Activated CD4-positive, alpha-beta memory T cell treated with anti-CD3 and anti-CD28 coated beads for 36 hours (primary cell): ENCODE measurements at places on chromosomes 7 and 10.
A peak's percentile ranks its signal among the peaks of the same experiment; 100 is the strongest.

DNA sequence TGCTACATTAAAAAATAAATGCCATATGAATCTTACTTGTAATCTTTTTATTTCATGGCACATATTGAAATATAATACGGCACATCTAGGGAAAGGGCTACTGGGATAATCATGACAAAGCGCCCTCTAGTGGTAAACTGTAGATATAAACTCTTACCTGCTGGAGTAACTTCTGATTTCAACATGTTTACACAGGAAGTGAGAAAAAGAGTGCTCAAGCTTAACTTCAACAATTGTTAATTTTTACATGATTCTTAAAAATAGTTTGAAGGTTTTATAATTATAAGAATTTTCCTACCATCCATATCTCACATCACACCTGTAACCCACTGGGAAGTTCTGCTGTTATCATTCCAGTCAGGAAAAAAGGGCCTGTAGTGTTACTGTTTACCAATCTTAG is 2.0 kb upstream of the HEPACAM2 start:
- no peak for DNase-seq

DNA sequence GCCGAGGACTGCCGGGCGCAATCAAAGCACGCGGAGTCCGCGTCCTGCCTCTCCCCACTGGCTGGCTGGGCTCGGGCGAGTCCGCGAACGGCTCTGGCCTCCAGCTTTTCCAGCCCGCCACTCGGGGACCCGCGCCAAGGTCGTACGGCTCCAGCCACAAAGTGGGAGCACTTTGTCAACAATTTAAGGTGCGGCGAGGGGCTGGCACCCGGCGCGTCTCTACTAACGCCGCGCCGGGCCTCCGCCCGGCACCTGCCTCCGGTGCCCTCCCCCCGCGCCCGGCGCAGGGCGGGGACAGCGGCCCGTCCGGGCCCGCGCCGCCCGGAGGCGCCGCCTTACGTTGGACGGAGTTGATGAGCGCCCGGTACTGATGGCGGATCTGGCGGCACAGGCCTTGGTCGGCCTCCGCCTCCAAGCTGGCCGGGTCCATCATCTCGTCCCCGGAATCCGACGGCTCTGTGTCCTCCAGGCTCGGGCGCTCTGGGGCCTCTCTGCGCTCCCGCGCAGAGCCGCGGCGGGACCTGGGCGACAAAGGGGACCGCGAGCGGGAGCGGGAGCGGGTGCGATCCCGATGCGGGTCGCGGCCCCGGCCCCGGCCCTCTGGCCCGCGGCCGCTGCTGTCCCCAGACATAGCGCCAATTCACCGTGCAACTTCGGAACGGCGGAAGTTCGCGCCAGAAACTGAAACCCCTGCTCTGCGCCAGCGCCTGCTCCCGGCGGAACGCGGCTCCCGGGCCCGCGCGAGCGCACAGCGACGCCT is at the start of gene NSMCE4A:
NSMCE4A (minus strand) TSS at position 683 of the 760 bp plus-strand sequence; CDS start at position 631, 52 bp downstream.
- DNase-seq: peak; percentile 78

DNA sequence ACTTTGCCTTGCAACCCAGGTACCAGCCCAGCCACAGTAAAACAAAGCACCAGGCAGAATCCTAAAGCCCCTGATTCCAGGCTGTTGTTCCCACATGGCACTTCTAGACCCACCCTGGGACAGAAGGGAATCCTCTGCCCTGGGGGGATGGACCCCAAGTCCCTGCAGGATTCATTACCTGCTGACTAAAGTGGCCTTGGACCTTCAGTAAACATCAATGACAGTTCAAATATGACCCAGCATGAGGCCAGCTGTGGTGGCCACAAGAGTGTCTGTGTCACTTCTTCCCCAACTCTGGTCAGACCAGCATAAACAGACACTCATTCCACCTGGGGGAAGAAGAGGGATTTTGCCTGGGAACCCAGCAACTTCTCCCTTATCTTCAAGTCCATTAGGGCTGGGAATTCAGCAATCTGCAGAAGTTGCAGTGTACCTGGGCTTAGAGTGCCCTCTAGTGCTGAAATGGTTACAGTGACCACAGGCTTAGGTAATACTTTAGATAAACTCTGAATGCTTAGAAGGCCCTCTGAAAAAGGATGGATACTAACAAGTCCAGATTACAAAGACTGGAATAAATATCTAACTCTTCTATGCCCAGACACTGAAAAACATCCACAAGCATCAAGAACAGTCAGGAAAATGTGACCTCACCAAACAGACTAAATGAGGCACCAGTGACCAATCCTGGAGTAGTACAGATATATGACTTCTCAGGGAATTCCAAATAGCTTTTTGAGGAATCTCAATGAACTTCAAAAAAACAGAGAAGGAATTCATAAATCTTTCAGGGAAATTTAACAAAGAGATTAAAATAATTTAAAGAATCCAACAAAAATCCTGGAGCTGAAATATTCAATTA is 108.5 kb upstream of the TMEM168 start:
- DNase-seq: peak; percentile 42

DNA sequence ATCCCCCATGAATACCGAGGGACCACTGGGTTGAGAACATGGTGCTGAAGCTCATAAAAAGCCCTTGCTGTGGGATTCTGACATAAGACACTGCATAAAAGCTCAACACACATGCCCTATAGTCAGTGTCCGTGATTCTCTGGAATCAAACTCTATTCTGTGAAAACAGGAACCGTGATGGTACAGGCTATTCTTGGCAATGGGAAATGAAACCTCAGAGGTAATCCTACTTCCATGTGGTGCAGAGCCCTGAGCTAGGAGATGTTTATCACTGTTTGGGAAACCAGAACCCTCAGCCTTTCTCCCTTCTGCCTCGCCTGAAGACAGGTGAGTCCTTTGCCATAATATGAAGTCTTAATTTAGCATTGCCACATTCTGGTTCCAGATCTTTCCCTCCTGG is 80.8 kb upstream of the PRSS1 start:
- no peak for DNase-seq

- no peak for DNase-seq
Measured at GRCh38 chr7:39265641-39266591, 288.2 kb downstream of the POU6F2 start.

DNA sequence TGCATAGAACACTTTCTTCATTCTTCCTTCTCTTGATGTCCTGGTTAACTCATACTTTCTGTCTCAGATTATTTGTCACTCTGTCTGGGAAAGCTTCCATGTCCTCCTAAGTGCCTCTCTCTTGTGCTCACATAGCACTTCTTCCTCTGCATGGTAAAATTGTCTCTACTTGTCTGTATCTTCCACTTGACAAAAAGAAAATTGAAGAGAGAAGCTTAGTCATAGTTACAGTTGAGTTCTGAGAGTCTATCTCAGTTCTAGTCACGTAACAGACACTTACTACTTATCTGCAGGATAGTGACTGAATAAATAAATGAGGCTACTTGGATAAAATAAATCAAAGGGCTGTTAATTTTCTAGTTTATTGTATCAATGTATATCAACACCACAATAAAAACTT is 458.1 kb downstream of the HTR7 start:
- no peak for DNase-seq

GRCh38 chr10:132304756-132305509 is 2.8 kb downstream of the STK32C start:
- no peak for DNase-seq

- no peak for DNase-seq
Measured at GRCh38 chr7:131076032-131076431, 251.6 kb upstream of the MKLN1 start.

DNA sequence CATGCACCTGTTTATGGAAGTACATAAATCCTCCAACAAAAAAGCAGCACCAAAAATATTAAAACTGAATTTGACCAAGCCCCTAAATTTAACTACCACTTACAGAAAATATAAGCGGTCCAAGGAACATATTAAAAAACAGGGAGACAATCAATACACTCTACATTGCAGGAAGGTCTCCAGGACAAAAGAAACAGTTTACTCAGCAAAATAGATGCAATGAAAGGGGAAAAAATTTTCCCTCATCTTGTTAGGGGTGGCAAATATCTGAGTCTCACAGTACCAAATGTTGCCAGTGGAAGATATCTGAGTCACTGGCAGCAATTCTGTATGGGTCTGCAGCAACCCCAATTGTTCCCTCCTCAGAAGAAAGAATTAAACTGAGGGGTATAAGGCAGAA is 50.4 kb downstream of the NAMPT start:
- no peak for DNase-seq

DNA sequence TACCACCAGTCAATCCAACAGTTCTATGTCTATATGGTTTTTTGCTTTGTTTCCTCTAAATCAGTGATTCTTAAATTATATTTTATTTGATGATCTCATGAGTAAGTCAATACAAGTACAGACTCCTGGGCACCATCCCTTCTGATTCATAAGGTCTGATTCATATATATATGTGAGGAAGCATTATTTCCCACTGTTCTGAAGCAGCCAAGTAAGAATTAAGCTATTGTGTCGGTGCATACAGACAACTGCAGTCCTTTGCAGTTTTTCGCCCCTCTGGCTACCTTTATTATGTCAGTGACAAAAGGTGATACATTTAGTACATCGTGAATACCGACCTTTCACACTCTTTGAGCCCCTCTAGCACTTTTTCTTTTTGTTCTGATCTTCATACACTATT is 1079.6 kb upstream of the C7orf33 start:
- no peak for DNase-seq

DNA sequence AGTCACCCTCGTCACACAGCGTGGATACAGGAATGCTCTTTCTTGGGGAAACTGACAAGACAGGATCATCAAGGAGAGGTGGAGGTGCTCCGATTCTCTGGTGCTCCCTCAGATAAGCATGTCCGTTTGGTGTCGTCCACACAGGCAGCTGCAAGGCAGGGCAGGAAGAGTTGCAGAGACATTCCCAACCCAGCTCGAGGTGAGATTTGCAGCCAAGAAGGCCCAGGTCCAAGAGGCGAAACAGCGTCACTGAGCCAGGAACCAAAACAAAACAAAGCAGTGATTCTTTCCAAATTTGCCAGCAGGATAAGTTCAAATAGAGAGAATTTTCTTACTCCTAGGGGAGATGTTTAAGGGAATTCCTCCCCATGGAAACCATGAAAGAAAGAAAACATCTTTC is 386.5 kb upstream of the PFKP start:
- no peak for DNase-seq
